NCI-H1105 (cell line): ENCODE measurements at places on chromosomes 12 and 14.

DNA sequence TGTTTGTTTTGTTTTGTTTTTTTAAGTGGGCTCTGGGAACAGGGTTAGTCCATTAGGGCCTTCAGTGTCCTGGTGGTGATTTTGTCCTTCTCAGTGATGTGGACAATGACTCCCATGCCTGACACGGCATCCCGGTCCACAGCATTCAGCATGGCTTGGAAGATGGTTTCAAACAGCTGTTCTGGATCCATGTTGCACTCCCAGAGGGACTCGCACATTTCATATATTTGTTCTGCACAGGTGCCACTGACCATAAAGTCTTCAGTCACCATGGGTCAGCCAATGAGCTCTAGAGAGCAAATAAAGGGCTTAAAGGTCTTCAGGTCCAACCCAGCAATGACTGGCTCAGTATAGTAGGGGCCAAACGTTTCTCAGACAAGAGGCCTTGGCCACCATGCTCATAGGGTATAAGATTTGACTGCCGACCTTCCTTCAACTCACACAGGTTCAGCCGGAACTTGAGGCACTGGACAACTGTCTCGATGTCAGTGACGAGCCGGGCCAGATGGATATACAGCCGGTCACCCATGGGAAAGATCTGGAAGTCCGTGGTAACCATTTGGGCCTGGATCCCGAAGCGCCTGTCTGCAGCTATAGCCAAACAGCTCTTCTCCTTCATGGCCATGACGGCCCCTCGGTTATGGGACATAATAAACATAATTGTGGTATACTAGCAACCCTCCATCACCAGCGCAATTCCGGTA is 18.0 kb downstream of the OR10P1 start:
- DNase-seq, result no peak

GRCh38 chr12:106141452-106141851 is 2.7 kb upstream of the NUAK1 start:
- no peak for DNase-seq

DNA sequence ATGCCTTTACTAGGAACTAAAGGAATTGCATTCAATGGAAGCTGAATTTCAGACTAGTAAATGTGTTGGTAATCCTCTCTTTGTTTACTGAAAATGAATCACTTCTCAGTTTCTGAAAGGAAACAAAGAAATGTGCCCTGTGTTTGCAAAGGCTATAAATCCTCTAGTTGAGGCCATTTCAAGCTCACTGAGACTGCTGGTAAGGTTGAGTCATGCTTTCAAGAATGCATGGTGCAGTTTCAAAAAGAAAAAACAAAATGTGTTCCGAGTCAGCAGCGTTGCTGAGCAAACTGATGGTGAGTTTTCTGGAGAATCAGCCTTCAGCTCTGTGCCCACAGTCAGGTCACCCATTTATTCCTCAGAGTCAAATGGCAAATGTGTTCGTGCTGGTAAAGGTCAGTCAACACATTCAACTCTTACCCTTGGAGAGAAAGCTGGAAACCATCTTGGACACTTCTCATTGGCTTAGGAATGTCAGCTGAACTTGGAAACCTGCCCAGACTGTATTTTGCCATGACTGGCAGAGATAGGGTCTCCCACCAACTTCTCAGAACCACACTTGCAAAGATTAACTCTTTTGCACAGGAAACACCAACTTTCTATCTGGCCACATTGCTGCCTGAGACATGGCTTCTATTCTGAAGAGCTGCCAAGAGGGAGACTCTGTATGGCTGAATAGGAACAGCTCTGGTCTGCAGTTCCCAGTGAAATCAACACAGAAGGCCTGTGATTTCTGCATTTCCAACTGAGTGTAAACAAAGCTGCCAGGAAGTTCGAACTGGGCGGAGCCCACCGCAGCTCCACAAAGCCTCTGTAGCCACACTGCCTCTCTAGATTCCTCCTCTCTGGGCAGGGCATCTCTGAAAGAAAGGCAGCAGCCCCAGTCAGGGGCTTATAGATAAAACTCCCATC is 484.4 kb downstream of the ATP23 start:
- no peak for DNase-seq

GRCh38 chr12:51021694-51022093 is 4.5 kb downstream of the SLC11A2 start:
- no peak for DNase-seq

- DNase-seq, result no peak
Measured at GRCh38 chr12:128801879-128802391, 21.8 kb downstream of the SLC15A4 start.

GRCh38 chr14:24307575-24308341 is at the start of gene CIDEB:
TSS of gene CIDEB (minus strand) at chr14:24307977. CDS start at chr14:24307858, 119 bp downstream.
- no peak for DNase-seq

GRCh38 chr14:66345986-66346385 is 140.2 kb upstream of the CCDC196 start:
- DNase-seq, result no peak

GRCh38 chr12:105418821-105419291 is 88.4 kb downstream of the C12orf75 start:
- no peak for DNase-seq

DNA sequence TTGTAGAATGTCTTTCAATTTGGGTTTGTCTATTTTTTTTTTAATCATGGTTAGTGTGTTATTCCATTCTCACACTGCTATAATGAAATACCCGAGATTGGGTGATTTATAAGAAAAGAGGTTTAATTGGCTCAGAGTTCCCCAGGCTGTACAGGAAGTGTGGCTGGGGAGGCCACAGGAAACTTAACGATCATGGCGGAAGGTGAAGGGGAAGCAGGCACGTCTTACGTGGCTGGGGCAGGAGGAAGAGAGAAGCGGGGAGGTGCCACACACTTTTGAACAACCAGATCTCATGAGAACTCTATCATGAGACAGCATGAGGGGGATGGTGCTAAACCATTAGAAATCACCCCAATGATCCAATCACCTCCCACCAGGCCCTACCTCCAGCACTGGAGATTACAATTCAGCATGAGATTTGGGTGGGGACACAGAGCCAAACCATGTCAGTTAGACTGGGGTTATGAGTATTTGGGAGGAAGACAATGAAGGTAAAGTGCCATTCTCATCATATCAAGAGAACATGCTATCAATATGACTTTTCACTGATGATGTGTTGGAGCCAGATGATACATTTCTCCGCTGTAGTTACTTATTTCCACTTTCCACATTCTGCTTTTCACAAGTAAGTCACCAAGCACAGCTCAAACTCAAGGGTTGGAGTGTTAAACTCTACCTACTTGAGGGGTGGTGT is 45.8 kb downstream of the AP5M1 start:
- DNase-seq, result no peak

DNA sequence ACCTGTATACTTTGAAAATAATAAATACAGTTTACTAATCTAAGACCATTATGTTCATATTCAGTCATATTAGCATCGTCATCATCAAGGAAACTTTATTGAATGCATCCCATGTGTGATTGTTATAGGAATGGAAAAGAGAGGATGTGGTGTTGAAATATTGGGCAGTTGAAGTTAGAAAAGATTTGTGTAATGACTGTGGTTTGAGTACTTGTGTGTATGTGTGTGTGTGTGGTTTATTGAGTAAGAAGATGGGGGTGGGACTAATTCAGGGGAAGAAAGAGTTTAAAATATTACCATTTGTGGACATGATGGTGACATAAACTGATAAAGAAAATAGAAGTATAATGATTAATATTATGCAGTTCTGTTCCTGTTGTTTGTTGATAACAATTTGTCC is 238.7 kb upstream of the SEL1L start:
- no peak for DNase-seq

GRCh38 chr12:45388545-45388944 is 172.7 kb downstream of the ANO6 start:
- no peak for DNase-seq

GRCh38 chr14:36430169-36430568 is 89.9 kb downstream of the NKX2-1 start:
- DNase-seq, result no peak

DNA sequence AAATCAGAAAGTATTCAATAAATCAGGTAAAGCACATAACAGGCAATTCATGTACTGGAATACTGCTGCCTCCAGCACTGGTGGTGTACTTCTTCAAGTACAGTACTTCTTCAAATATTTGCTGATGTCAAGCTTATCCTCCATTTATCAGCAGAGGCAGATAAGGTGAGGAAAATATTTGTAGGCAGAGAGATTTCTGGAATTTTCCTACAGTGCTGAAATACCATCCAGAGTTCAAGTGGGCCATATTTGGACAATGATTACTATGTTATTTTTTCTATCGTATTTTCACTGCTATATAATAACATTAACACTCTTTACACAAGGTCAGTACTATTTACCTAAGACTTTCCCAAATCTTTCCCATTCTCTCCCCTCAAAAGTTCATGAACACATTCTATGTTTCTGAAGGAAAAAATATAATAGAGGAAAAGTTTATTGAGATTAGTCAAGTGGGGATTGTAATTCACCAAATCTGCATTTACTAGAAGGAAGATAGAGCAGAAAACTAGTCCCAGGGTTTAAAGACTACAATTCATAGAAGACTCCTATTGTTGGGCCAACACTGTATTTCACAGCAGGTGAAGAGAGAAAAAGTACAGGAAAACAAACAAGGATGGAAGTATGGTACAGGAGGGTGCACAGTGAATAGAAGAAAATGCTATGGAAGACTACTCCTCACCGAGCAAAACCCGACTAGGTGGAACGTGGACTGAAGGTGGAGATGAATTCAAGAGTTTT is 141.1 kb downstream of the PAWR start:
- DNase-seq, result no peak

DNA sequence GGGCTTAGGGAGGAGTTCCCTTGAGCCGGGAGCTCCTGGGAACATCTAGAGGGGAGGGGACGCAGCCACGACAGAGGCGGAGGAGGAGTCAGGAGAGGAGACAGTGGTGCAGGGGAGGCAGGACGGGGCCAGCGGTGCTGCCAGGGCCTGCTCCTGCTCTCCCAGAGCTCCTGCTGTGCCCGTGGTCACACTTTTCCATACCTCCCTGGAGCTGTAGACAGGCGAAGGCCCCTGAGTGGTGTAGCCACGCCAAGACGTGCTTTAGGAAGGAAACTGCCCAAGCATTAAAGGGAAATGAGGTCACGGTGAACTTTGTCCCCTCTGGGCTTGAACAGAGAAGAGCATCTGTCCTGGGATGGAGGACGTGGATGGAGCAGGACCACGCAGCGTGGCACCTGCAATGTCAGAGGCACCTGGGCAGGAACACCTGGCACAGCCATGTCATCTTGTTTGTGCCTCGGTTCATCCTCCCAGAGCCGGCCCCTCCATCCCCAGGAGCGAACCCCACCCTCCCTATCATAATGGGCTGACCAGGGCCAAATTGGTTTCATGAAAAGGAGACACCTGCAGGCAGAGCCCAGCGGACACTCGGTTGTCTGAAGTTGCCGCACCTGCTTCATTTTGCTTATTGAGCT is 239.5 kb upstream of the SFSWAP start:
- no peak for DNase-seq

DNA sequence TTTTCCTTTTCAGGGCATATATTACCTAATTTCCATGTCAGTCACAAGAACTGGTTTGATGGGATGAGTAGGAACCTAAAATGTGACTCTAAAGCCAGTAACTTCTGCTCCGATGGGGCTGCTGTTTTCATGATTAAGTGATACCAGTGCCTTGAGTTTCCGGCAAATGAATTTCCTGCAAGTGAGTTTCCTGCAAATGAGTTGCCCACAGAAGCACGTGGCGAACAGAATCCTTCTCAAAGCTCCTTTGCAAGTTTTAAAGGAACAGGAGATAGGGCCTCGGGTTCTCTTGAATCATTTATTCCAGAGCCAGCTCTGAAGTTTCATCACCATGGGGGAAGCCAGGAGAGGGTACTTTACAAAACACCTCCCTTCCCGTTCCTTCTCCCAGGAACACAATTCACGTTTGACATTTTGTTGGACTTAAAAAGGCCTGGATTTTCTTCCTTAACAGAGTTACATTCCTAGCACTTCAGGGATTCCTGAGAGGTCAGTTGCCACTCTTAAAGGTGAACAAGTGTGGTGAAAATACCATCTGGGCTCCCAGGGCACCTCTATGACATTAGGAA is 2.2 kb upstream of the PPTC7 start:
- no peak for DNase-seq

- no peak for DNase-seq
Measured at GRCh38 chr12:94586589-94587259, 63.6 kb downstream of the TMCC3 start.
